Activated naive CD4-positive, alpha-beta T cell treated with anti-CD3 and anti-CD28 coated beads, Interleukin-2, amount 50 U/mL, for 72 hours (primary cell): ENCODE measurements at places on chromosomes 2 and 18.

DNA sequence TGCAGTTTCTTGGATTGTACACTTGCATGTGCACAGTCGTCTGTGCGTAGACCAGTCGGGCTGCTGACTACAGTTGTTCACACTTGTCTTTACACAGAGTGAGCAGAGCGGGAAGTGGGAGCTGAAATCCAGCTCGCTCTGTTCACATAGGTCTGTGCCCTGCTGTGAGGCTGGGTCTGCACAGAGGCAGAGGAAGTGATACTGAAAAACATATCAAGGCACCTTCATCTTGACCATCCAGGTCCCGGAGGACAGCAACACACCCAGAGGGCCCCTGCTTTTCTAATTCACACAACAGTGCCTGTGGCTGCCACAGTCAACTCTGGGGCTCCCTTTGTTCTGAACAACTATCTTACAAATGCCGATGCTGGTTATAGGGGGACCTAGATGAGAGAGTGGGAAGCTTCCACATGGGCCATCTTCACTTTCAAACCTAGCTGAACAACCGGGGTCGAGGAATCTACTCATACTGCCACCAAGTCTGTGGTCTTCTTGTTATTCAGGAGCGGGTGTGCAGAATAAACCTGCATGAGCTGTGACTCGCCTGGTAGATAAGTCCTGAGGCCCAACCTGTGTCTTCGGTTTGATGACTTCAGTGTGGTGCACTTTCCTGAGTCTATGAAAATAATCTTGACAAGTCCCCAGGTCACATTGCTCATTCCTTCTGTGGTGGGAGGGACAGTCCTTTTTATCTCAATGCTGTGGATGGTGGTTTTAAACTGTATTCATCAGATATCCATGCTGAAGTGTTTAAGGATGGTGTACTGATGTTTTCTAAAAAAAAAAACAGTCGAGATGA, 3.5 kb upstream of the ADNP2 start:
- DNase-seq: no peak

GRCh38 chr2:30509716-30510115, 62.7 kb downstream of the LCLAT1 start:
- no peak for DNase-seq

- no peak for DNase-seq
These were observed 117.2 kb downstream of the SPIRE1 start for GRCh38 chr18:12540751-12541150.

- no peak for DNase-seq
These were observed 57.4 kb downstream of the MYO1B start for GRCh38 chr2:191302459-191303139.

GRCh38 chr2:239316562-239317465, 84.0 kb downstream of the HDAC4 start:
- DNase-seq: no peak

GRCh38 chr2:126889496-126890135, 9.1 kb upstream of the TEX51 start:
- no peak for DNase-seq

DNA sequence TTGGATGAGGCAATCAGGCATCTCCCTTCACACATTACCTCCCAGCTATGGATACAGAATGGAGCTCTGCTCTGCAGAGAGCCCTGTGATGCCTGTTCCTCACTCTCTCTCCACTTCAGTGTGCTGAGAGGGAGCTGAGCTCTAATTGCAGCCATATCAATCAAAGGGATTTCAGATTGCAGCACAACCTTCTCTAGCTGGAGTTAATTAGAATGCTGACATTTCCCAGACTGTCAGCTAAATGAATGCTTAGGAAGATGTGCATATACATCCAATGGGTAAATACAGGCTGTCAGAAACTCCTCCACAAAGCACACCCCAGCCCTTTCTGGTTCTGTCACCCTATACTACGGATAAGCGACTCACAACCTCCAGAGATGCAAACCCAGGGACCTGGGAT, 402.6 kb downstream of the EIPR1 start:
- DNase-seq: no peak

- no peak for DNase-seq
These were observed 45.6 kb upstream of the ZC3H15 start for GRCh38 chr2:186440506-186440905.

GRCh38 chr2:208254118-208254870, 577 bp downstream of the IDH1 start:
- DNase-seq: peak; percentile 85

GRCh38 chr2:235311044-235311443, 182.8 kb upstream of the AGAP1 start:
- DNase-seq: no peak

DNA sequence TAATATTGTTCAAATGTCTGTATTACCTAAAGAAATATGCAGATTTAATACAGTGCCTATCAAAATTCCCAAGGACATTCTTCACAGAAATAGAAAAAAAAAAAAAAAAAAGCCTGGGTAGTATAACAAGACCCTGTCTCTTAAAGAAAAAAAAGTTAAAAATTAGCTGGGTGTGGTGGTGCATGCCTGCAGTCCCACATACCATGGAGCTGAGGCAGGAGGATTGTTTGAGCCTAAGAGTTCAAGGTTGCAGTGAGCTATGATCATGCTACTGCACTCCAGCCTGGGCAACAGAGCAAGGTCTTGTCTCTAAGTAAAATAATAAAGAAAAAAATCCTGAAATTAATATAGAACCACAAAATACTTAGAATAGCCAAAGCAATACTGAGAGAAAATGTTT, 51.9 kb downstream of the SLC16A14 start:
- no peak for DNase-seq

GRCh38 chr2:152016181-152017120, 82.4 kb downstream of the CACNB4 start:
- DNase-seq: no peak

- no peak for DNase-seq
These were observed 199.1 kb downstream of the FBXO15 start for GRCh38 chr18:73948497-73948896.

GRCh38 chr18:7104649-7105048, 12.9 kb downstream of the LAMA1 start:
- DNase-seq: no peak

- DNase-seq: no peak
These were observed 129.3 kb upstream of the STON1 start for GRCh38 chr2:48400553-48401164.

DNA sequence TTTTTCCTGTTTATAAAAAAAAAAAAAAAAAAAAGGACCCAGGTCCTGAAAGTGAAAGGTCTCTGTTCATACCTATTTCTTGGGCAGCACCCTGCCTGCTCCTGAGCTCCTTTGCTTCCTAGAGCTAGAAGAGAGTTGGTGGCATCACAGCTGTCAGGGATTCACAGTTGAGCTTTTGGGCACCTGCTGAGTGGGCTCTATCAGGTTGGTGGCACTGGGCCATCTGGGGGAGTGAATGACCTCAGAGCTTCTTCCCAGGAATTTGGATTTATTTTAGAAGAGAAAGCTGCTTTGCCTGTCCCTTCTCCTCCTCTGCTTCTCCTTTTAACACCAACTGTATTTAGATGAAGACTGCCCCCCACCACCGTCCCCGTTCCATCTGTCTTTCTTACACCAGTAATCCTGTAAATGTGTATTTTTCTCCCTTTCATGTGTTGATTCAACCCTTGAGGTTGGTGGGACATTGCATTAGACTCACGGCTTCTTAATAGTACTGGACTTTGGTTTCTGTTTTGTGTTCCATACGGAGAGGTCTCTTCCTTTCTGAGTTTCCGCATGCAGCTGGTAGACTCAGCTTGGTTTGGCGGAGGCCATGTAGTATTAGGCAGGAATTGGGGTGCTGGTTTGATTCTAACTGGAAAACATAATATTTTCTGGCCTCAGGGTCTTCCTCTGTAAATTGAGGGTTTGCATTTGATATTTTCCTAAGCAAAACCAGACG, 7.6 kb upstream of the MGAT5 start:
- no peak for DNase-seq

DNA sequence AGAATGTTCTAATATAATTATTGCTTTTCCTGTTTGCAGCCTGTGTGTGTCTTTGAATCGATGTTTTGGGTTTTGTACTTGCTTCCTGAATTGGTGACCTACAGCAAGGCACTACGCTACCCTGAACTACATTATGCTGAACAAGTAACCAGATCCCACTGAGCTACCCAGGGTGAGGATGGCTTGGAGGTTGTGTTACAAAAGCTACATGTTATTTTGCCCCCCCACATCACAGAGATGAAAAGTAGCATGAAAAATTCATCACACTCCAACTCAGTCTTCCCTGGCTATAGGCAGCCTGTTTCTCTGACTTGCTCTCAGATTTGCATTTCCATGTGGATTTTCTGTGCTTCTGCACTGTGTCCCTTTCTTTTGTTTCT, 162.1 kb downstream of the LDLRAD4 start:
- no peak for DNase-seq

- no peak for DNase-seq
These were observed 87.4 kb downstream of the MDH1 start for GRCh38 chr2:63676135-63676534.

GRCh38 chr2:112483042-112483473, 1.1 kb downstream of the TTL start:
- DNase-seq: peak; percentile 8

DNA sequence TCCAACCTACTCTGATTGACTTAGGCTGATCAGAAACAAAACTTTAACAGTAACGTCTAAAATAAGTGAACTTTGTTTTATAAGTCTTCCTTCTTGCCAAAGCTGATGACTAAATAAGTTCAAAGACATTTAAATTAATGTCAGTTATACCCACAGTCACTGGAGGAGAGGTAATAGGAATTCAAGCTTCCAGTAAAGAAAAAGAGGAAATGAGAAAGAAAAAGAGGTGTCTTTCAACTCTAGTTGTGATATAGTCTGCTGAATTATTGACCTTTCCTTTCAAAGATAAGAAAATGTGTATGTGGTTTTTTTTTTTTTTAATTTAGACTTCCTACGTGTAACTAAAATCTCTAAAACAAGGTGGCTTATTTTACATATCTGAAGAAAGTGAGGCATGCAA, 191.5 kb downstream of the SLC8A1 start:
- no peak for DNase-seq

DNA sequence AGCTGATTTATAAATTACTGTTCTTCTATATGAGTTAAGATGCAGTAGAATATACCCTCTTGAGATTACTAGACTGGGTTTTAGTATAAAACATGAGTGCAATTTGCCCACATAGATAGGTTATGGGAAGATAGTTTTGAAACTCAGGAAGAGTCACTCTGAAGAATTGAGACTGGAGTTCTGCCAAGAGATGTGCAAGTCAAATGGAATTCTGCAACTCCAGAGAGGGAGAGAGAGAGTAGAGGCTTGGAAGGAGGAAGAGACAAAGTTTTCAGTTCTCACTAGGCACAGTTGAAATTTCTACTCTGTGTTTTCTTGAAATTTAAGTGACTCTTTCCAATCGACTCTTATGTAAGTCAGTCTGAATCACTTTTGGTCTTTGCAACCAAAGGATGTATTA, 878.8 kb downstream of the TSN start:
- DNase-seq: no peak

GRCh38 chr2:104321796-104322349, 532.0 kb upstream of the POU3F3 start:
- no peak for DNase-seq

GRCh38 chr2:240441993-240442411, 6.5 kb downstream of the GPC1 start:
- DNase-seq: no peak

DNA sequence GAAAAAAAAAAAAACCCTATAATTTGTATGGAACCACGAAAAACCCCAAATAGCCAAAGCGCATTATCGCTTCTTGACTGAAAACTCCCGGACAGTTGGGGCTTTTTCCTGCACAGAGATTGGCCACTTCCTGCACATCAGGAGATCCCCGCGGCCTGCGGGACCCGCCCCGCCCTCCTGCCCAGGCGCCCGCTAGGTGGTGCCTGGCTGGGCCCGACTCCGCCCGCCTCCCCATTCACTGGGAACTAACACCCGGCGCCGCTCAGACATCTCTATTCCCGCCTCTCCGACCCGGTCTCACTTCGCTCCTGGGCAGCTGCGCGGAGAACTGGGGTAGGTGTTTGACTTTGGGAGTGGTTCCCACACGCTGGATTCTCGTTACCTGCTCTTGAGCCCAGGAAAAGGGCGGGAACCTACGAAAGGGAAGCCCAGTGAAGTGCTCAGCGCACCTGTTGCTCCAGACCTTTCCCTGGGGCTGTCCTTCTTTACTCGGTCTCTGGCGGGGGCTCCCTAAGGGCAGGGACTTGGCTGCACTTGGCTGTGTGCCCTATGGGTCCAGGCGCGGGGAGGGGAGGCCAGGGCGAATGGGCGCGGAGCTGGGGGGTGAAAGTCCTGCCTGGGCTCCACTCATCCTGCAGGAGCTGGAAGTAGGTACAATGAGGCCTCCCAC, at the start of gene HMSD:
Gene HMSD, plus strand, starts transcription at position 234 of the 670 bp plus-strand sequence. CDS start 4,155 bp downstream, outside the sequence.
- DNase-seq: peak; percentile 64

DNA sequence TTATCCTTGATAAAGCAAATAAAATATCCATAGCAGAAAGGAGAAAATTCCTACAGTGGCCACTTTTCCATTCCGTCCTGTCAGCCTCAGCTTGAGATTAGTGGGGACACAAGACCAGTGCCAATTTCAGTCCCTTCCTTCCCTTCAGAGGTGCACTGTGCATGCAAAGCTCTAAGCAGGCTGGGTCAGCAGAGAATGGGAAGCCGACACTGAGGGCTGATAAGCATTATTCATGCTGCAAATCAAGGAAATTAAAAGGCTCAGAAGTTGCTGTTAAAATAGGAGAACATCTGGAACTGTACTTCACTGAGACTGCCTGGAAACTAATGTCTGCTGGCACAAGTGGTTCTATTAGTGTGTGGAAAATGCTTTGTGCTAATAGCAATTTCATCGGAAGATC, 534.3 kb downstream of the ADCYAP1 start:
- no peak for DNase-seq

- DNase-seq: no peak
These were observed 3.1 kb upstream of the SPAG16 start for GRCh38 chr2:213281156-213281555.

DNA sequence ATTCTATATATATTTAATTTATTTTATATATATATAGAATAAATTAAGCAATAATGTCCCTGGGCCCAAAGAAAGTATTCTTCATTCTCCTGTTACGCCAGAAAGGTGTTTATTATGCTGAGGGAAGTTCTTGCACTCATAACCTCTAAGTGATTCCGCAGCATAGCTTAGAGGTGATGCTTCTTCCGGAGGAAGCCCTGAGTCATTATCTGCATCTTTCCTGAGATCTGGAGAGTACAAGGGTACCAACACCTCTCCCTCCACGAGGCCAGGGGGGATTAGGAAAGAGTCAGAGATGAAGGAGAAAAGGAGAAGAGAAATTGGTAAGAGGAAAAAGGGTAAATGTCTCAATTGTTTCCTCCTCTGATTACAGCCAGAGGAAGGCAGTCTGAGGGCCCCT, 43.1 kb upstream of the RTN4 start:
- no peak for DNase-seq

- no peak for DNase-seq
These were observed 250.7 kb downstream of the SATB2 start for GRCh38 chr2:199207011-199207410.

GRCh38 chr2:174334278-174334715, 457 bp upstream of the SP9 start:
- no peak for DNase-seq

GRCh38 chr2:208711598-208711997, 305.0 kb downstream of the PTH2R start:
- no peak for DNase-seq

- no peak for DNase-seq
These were observed 207.0 kb upstream of the AGAP1 start for GRCh38 chr2:235286622-235287374.

GRCh38 chr2:70029814-70030409, 57.4 kb upstream of the PCBP1 start:
- no peak for DNase-seq
